ENCODE measurements at places on chromosomes 16 and 17.

DNA sequence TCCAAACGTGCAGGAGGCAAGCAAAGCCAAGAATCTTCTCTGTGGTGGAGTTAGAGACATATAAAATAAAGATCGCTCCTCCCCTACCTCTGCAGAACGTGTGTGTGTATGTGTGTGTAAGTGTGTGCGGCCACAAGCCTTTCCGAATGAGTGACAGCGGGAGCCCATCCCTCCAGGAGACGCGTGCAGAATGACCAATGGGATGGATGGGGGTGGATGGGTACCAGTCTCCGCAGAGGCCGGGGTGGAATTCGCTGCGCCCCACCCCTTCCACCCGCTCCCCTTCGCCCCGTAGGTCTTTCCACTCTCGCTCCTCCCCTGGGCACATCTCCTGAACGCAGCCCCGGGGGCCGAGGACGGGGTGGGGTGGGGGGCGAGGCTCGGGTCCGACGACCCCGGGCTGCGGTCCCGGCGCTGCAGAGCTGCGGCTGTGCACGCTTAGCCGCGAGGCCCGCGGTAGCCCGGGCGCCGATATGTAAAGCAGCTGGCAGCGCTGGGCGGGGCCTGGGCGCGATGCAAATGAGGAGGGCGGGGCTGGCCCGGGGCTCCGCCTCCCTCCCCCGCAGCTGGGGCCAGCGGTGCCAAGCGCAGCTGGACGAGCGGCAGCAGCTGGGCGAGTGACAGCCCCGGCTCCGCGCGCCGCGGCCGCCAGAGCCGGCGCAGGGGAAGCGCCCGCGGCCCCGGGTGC lies at the start of gene PRKCB:
TSS of gene PRKCB (plus strand) at position 594 of the 688 bp plus-strand sequence.
- peak; percentile 62 for DNase-seq

GRCh38 chr17:31548709-31549108 lies 157.2 kb downstream of the RAB11FIP4 start:
- no peak for DNase-seq

DNA sequence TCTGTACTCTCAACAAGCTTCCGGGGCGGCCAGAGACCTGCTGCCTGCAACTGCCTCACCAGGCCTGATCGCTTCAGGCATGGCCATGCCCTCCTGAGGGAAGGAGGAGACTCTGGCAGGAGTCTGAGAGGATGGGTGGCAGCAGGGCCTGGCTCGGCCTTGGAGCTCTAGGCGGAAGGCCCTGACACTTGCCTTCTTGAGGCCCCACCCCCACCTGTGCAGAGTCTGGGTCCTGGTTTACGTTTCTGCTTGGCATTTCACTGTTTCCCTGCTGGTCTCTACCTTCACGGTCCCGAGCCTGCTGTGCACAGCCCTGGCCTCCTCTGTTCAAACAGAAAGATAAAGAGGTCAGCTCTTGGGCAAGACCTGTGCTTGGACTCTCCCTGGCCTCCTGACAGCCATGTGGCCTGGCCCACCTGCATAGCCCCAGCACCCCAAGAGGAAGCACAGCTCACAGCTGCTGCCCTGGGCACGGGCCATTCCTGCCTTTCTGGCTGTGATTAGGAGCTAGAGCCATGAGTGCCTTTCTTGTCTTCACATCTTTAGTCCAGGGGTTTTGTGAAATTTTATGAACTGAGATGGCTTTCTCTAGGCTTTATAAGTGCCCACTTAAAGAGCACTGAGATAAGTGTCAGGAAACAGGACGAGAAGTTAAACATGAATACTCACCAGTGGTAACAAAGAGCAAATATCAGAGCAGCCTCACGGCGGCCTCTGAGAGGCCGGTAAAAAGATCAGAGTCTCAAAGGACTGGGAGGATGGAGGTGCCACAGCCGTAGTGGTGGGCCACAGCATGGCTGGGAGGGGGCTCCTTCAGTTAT lies 25.6 kb upstream of the MTSS2 start:
- no peak for DNase-seq

DNA sequence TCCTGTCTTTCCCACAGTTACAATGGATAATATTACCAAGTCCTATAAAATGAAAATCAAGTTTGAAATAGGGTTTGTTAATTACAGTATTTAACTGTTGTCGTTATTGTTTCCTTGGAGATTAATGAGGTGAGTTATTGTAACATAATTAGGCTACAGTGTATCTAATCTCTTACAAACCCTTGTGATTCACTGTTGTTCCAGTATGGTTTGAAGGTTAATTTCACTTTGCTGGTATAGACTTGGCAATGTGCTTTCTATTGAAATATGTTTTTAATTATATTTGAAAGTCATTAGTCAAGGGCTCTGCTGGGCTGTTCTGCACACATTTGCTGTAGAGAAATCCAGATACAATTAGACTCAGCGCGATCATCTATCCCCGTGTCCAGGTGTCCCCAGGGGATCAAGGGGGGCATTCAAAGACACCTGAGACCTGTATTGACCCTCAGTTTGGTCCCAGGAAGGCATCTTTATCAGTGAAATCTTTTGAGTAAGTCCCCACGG lies 624.6 kb upstream of the EEF2KMT start:
- DNase-seq: no peak

DNA sequence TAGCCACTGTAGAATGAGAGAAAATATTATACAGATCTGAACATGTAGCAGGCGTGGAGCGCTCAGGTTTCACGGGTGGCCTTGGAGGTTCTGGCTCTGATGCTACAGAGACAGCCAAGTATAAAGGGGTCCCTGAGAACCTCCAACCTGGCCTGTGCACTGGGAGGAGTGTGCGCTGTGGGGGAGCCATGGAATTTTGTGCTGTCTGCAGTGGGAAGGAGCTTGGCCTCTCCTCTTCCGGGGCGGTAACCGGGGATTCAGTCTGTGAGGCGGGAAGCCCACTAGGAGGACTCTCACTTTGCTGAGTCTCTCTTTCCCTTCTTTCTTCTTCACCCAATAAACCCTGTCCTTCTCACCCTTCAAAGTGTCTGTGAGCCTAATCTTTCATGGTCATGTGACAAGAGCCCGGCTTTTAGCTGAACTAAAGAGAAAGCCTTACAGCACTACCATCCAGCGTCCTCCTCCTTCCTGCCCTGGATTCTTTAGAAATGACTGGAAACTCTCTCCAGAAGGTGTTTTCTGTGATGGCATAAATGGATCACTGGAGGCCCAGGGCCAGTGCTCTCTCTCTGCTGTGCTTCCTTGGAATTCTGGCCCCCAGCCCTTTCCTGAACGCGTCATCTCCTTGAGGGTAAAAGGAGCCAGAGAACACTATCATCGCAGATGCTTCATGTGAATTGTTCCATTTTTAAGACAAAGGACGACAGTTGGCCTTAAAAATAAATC lies 232.1 kb upstream of the CACNG5 start:
- no peak for DNase-seq

GRCh38 chr17:58326609-58327362 lies 1.8 kb downstream of the TSPOAP1 start:
- no peak for DNase-seq

Data from right kidney (tissue), 9 donors.